Posterior vena cava (tissue), 2 donors: ENCODE measurements at places on chromosomes 1 and 21. TPM values are rescaled to one million over a fixed set of nuclear protein-coding genes. Genes with fewer than 3 reads are reported as not detected.

DNA sequence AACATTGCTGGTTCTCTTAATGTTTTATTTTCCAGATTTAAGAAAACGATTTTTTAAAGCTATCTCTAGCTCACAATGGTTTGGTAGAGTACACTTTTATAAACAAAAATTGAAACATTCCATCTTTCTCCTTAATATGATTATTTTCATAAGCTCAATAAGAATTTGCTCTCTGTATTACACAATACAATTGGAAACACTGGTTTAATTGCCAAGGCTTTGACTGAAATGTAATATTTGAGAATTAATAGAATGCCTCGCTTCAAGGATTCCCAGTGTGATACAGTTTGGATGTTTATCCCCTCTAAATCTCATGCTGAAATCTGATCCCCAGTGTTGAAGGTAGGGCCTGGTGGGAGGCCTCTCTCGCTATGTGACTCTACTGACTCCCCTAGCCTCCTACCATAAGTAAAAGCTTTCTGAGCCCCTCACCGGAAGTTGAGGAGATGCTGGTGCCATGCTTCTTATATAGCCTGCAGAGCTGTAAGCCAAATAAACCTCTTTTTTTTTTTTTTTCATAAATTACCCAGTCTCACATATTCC, 67.4 kb downstream of the DDAH1 start:
- no peak for DNase-seq

DNA sequence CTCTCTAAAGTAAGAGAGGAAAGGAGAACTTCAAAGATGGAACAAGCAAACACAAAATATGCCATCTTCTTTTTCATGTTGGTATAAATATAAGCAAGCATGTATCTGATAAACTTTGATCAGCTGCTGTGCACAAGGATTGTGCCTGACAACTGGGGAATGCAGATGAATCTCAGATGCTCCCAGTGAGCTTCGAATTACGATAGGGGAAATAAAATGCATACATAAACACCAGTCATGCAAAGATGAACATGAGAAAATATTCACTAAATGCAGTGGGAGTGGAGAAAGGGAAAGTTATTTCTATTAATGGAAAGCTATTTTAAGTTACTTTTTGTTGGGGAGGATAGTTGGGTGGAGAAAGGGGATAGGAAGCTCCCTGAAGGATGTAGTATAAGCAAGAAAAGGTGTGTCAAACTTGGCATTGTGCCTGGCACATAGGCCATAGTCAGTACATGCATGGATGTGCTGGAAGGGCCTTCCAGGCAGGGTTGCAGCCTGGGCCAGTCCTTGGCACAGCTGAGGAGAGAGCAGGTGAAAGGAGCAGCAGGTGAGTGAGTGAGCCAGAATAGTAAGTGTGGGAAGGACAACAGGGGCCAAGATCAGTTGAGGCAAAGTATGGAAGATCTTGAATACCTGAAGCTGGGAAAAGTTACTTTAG, 57.8 kb upstream of the PGD start:
- DNase-seq: no peak

GRCh38 chr1:78325293-78325692, 165.5 kb upstream of the PTGFR start:
- DNase-seq: no peak

- DNase-seq: no peak
Observed at GRCh38 chr1:173861731-173862145, 6.1 kb downstream of the GAS5 start.

DNA sequence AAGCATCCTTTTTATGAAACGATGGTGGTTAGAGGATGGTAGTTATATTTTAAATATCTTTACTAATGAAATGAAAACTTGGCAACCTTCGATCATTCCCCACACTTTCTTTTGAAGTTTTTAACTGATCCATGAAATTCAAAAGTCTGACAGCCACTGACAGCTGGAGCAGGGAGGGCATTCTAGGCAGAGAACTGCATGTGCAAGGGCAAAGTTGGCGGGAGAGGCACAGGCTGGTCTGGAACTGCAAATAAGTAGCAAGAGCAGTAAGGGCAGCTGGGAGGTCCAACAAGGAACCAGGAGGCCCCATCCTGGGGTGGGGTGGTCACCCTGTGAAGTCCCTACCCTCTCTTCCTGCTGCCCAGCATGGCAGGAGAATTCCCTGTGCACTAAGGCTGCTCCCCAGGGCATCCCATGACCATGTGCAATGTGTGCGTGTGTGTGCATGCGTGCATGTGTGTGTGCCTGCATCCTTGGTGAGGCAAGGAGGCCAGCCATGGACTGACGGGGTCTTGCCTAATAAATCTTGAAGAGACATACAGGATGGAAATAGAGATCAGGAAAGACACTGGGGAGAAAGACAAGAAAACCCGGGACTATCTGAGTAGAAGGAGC, 33.1 kb upstream of the FOXO6 start:
- DNase-seq: peak; percentile 72

DNA sequence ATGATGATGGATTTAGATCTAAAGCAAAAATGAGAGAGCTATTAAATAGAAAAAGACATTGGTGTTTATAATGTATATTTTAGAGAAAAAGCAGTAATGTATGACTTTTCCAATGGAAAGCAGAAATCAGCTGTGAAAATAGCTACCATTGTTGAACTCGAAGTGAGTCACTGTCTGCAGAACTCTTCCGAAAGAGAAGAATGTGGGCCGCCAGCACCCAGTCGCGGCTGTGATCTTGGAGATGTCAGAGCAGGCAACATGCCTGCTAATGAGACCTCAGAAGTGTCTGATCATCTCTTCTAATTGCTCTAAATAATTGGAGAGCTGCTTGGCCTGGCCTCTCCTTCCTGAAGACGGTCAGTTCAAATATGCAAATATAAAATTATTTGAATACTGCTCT, 333.6 kb upstream of the RUNX1 start:
- no peak for DNase-seq

GRCh38 chr21:32930673-32931072, 95.1 kb upstream of the OLIG2 start:
- DNase-seq: no peak

DNA sequence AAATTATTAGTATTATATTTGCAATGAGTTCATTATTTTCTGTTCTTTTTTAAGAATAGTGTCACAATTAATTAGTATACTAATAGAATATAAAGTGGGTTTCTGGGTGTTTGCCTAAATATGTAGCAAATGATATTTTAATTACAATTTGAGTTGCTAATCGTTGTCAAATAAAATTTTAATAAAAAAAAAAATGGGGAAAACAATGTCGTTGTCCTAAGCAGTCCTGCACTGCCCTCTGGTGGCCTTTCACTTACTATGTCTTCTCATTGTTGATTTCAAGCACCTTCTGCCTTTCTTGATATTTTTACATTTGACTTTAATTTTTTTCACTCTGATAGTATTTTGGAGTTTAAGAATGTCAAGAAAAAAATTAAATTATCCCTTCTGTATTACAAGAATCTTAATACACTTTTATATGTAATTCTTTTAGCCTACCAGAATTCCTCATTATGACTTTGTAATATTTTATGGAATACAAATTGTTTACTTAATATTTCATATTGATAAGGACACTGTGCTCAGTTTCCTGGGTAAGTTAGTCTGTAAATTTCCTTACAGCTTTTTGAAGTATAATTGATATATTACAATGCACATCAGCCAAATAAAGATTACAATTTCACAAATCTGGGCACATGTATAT, 104.5 kb upstream of the FMN2 start:
- DNase-seq: no peak

GRCh38 chr1:115062542-115063004, 26.7 kb downstream of the TSPAN2 start:
- no peak for DNase-seq

DNA sequence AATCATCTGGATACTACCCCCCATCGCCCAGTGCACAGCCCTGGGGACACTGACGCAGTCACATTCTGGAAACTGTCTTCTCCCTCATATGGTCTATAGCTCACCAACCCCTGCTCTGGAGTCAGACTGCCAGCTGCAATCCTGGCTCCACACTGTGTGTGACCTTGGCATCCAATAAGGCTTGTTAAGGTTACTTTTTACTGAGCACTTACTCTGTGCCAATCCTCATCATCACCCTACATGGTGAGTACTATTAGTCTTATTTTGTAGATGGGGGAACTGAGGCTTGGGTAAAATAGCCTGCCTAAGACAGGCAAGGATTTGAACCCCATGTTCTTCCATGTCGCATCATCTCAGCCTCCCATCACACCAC, 34.9 kb downstream of the AHDC1 start:
- no peak for DNase-seq

DNA sequence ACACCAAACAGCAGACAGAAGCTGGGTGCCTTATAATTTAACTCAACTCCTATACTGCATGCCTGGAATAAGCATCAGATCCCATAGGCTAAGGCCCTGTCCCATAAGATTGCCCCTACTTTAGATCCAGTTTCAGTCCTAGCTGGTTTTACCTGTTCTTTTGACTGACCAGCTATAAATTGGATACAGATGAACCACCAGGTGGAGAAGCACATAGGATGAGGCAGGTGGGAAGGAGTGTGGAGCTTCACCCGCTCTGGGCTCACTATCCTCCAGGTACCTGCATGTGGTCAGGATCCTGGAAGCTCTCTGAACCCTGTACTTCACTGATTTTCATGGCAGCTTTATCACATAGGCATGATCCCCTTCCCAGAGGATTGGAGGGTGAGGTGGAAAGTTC, 51.3 kb downstream of the MAST2 start:
- DNase-seq: no peak

DNA sequence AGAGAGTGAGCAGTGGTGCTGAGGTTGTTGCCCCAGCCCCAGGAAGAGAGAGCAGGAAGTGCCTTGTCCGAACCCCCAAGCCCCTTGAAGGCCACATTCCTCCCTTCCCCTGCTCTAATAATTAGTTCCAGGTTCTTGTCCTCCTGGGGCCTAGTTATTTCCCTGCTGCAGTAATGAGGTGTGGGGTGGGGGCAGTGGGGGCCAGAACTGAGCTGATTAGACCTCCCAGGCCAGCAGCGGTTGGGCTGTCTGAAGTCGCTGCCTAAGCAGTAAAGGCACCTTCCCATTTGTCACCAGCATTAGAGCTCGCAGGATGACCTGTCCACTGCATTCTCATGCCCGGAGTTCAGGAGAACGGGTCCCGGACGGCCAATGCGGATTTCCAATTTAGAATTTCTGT, 186.5 kb upstream of the CSF3R start:
- DNase-seq: no peak

DNA sequence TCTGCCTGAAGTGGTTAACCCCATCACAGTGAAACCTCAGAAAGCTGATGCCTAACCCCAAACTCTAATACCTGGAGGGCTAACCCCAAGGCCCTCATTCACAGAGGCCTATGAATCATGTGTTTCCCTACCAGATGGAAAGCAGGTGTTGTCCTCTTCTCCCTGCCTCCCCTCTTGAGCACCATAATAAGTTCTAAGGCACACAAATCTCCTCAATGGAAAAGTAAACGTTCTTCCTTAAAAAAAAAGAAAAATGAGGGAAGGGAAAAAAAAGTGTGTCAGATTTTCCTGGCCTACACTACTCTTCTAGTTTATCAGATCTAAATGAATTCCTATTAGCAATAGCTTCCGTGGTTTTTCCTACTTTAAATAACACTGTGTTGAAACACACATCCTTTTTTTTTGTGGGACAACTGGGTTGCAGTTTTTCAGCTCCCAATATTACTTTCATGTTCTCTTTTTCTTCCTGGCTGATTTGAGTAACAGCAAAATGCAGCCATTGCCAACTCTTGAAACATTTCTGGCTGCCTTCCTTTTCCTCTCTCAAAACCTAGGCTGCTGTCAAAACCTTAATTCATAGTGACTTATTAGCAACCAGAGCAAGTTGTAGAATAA, 43.2 kb downstream of the SLC44A3 start:
- DNase-seq: no peak

- DNase-seq: no peak
Observed at GRCh38 chr1:160400223-160400645, at the start of gene VANGL2. TSS of gene VANGL2 (plus strand) at chr1:160400564. CDS start at chr1:160415838, 15,274 bp downstream.

GRCh38 chr1:219277304-219278105, 103.8 kb downstream of the LYPLAL1 start:
- DNase-seq: no peak

DNA sequence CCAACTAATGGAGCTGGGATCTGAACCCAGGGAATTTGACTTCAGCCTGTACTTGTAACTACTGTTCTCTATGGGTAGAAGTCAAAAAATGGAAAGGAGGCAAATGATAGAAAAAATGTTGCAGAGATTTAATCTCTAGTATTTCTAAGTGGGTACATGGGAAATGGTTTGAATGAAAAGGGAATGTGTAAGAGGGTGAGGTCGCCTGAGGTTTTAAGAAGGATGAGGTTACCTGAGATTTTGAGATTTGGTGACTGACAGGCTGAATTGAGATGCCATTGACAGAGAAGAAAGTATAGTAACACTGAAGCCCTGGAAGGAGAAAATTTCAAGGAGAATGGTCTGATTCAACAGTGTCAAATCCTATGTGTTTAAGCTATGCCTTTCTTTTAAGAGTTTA, 5.5 kb downstream of the CAMSAP2 start:
- no peak for DNase-seq

GRCh38 chr21:42495765-42496119, 282 bp downstream of the RSPH1 start:
- DNase-seq: no peak

- DNase-seq: no peak
Observed at GRCh38 chr1:10920063-10920626, 92.3 kb upstream of the TARDBP start.

GRCh38 chr21:23026878-23027277, 2028.7 kb downstream of the NCAM2 start:
- no peak for DNase-seq

DNA sequence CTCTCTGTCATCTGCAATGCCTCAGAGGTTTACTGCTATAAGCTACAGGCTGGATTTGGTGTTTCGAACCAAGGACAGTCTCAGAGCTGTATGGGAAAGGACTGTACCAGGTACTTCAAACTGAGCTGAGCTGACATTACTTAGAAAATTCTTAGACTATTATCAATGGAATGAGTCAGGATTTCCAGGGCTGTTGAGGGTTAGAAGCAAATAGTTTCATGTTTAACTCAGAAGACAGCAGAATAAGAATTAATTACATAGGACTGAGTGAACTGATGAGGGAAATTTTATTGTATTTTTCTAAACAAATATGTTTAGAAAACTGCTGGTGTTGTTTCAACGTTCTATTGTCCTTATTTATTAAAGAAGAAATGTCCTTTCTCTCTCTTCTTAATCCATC, 74.3 kb upstream of the CAPZB start:
- DNase-seq: no peak

DNA sequence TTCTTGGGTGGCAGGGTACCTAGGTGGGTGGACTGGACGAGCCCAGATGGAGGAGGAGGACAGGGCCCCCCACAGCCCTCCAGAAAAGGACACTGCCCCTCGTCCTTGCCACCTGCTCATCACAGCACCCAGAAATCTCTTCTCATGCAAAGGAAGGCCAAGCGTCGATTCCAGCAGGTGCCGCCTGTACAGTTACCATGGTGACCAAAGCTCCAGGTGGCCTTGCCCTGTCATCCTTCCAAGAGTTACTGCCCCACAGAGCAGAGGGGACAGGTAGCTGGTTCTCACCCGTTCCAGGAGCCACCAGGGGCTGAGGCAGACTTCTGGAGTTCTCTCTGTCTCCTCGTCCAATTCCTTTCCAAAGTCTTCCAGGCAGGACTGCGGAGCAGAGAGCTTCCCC, 119.9 kb upstream of the VAMP3 start:
- no peak for DNase-seq

- no peak for DNase-seq
Observed at GRCh38 chr21:28423521-28424190, 569.0 kb downstream of the LTN1 start.

GRCh38 chr1:161970633-161971032, 53.0 kb downstream of the OLFML2B start:
- no peak for DNase-seq

Gene ADGRL4
- 34.5 TPM for total RNA-seq

Gene FCN3
- total RNA-seq: 11.6 TPM

Gene IFNLR1
- 0.43 TPM for total RNA-seq

Gene NES
- total RNA-seq: 142 TPM

Gene TPRG1L
- 37.5 TPM for total RNA-seq

Gene TBX19
- total RNA-seq: 1.8 TPM

Gene AGMAT
- total RNA-seq: not detected

Gene FAM151A
- not detected for total RNA-seq
